ENCODE measurements at places on chromosomes 3 and 15.

DNA sequence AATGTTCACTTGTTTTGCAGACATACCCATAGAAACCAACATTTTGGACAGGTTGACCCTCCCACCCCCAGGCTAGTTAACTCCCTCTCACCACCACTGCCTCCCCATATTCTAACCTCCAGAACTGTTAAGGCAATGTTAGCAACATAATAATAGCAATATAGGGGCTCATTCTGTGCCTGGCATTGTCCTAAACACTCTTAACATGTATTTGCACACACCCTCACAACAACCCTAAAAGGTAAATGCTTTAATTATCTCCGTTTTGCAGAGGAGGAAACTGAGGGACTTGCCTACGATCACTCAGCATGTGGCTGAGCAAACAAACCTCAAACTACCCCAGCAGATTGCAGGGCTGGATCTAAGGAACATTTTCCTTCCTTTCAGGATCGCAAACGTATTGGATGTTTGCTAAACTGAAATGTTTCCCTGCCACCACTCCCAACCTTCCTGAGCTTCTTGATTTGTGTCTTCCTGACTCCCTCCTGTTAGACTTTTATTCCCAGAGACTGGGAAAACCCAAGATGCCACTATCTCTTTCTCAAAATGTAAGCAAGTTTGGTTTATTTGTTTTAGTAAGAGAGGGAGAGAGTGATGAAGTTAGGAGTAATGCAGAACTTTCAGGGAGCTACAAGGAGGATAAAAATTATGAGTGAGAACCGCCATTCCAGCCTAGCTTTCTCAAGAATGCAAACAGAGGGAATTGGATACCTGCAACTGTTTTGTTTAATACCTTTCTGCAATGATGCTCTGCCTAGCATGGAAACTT is 1.3 kb downstream of the SCG5 start:
- DNase-seq = no peak

DNA sequence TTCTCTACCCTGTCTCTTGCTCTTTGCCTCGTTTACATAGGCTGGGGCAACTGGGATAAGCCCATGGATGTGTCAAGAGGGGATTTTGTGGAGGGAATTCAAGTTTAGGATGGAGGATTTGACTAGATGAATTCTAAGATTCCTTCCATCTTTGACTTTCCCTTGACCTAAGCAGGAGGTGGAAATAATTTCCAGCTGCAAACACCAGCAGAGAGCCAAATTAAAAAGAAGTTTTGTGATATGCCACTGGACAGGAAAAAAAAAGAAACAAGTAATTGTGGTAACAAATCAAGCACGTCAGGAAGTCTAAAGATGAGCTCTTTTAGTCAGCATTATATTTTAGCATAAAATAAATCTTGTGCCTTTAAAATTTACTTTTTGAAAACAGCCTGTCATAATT is 49.8 kb downstream of the KCNMB2 start:
- no peak for DNase-seq

DNA sequence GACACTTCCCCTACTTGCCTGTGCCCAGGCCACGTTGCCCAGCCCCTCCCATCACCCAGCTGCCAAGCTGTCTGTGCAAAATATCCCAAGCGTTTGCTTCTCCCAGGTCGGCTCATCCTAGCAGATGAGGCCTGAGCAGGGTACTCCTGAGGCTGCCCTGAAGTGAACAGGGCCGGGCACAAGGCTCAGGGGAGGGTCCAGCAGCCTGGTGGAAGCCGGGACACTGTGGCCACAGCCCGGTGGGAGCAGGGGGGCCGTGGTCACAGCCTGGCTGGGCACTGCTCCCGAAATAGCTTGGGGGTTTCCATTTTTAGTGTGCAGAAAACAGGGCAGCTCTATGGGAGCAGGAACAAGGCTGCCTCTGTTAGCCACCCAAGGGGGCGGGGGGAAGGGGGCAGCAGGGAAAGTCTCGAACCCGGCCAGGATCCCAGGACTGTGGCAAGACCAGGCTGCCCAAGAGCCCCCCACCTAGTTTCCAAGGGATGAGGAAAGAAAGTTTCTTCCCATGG is 3.4 kb downstream of the PLXNB1 start:
- DNase-seq = no peak

GRCh38 chr3:59424268-59425010 is 374.6 kb upstream of the CFAP20DC start:
- no peak for DNase-seq

GRCh38 chr3:190444006-190444405 is 5.7 kb downstream of the TMEM207 start:
- DNase-seq = no peak

DNA sequence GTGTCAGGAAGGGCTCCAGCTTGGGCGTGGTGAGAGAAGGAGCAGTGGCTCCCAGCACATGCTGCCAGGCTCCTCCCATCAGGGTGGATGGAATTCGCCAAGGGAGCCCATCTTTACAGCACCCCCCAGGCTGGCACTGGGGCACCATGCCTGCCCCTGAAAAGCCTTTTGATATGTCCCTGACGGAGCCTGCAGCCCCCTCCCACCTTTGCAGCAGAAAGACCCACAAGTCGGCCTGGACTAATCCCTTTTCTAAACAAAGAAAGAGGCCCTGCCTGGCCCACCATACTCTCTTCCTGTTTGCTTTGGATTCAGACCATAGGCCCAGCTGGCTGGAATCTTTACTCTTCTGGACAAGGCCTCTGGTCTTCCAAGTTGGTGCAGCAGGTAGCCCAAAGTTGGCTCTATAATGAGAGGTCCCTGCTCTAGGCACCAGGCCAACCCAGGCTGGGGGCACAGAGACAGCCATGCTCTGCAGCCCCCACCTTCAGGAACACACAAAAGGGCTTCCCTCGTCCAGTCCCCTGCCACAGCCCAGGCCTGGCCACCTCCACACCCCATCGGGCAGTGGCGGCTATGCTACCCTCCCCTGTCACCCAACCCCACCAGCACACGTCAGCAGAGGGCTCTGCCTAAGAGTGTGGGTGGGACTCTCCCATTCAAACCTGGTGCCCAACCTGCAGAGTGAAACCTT is 5.4 kb downstream of the ANPEP start:
- DNase-seq = no peak

- DNase-seq = no peak
These were observed 18.2 kb upstream of the FNDC3B start for GRCh38 chr3:172021164-172021563.

GRCh38 chr15:49693498-49693897 is 72.7 kb downstream of the DTWD1 start:
- DNase-seq = no peak

GRCh38 chr15:49521802-49522201 is 98.8 kb downstream of the FGF7 start:
- no peak for DNase-seq

DNA sequence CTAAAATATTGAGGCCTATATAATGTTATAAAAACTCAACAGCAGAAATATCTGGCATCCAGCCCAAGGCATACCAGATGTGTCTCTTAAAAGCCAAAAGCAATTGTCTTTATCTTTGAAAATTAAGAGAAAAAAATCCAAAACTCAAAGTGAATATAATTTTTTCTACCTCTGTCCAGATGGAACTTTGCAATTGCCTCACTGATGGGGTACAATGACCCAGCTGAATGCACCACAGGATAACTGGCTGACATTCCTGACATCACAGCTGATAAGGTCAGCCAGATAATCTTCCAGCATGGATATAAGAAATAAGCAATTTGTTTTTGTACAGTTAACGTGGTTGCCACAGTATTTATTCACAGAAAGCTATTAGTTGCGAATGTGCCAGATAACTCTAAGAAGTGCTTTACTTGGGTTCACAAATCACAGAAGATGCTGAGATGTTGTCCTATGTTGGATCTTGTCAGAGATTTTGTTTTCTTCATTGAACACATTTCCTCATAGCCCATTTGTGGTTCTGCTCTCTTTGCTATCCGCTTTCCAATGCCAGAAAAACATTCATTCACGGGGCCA is 566.9 kb upstream of the CCDC54 start:
- no peak for DNase-seq

GRCh38 chr15:31169558-31169957 is 68.0 kb upstream of the TRPM1 start:
- DNase-seq = no peak

Data from LoVo (cell line).